ENCODE measurements at places on chromosomes 1 and 21.
A peak's percentile ranks its signal among the peaks of the same experiment; 100 is the strongest.

DNA sequence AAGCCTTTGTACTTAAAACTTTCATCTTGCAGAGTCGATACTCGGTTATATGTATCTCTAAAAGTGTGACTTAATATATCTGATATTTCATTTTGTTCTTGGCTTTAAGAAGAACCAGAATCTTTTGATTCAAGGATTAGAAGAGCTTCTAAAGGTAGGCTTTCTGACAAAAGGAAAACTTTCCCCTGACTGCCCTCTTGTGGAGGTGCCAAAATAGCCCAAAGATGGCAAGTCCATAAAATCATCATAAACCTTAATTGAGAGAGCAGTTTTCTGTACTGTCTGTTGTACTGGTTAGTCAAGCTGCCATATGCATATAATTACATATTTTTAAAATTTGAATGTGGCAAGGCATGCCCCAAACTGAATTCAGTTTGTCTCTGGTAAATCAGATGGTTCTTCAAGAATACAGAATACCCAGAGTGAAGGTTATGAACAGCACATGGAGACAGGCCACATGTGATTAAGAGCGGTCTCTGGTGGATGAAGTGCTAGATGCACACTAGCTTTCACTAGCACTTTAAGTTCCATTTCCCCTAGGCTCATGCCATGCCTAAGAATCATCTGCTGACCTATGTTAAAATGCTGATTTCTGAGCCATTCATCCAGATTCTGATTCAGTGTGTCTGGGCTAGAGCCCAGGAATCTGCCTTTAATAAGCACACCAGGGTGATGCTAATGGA, 27.7 kb upstream of the ELAVL4 start:
- no peak for ATAC-seq

- peak; percentile 69 for ATAC-seq
Observed at GRCh38 chr21:25385911-25386474, 221.3 kb downstream of the MRPL39 start.

GRCh38 chr1:14662116-14662515, 63.6 kb downstream of the KAZN start:
- no peak for ATAC-seq

DNA sequence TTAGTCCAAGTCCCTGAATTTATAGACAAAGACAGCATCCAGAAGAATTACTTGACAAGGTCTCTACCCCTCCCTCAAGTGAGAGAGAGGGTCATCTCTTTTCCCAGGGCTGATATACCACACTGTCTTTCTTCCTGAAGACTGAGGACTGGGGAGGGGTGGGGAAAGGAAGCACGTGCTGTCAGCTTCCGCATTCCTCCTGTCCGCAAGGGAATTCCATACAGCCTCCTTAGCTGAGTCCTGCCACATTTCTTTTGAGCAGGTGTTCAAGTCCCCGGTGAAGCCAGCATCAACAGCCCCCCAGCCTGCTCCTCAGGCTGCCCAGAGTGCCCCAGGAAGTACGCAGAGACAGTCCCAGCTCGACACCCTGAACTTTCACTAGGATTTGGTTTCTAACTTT, 34.2 kb downstream of the PCAT6 start:
- no peak for ATAC-seq

- peak; percentile 89 for ATAC-seq
Observed at GRCh38 chr1:207797229-207797973, 45.5 kb downstream of the CD46 start.

DNA sequence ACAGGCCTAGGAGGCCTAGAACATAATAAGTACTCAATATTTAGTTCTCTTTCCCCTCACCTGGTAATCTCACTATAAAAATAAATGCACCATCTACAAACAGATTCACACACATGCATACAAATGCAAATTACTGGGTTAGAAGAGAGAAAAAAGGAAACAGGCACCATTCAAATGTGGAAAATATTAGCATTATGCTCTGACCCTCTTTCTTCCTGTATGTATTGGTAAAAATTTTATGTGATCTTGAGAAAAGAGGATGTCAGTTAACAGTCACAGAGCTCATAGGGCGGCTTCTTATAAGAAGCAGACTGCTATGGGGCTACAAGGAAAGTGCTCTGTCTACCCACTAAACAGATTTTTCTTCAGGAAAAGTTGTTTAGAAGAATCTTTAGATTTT, 565.4 kb downstream of the LMO4 start:
- ATAC-seq = no peak

- no peak for ATAC-seq
Observed at GRCh38 chr1:61581251-61581650, 143.7 kb downstream of the TM2D1 start.

DNA sequence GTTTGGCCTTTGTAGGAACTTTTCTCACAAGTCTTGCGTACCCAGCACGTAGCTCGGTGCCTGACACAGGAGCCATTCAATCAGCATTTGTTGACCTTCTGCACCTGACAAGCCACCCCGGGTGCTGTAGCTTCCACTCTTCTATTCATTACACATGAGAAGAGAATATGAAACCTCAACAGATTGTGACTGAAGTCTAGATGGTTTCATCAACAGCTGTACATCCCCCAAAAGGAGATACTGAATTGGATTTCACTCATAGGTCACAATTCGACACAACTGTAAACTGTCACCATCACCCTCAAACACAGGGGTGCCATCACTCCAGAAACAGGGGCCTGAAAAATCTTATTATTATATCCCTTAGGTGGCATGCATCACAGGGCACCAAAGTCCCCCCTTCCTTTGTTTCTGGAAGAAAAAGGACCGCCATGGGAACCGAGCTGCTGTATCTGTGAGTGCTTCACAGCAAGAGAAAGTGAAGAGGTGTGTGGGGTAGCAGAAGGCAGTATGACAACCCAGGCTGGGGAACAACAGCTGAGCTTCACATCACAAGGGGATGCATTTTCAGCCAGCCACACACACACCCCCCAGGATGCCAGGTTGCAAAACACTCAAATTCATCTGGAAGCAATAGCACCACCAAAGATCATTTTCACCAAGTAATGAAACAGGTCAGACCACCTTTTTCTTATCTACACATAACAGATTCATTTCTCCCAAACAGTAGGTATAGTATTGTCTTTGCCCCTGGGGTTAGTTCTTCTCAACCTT, 225.7 kb downstream of the TOMM20 start:
- ATAC-seq = no peak

DNA sequence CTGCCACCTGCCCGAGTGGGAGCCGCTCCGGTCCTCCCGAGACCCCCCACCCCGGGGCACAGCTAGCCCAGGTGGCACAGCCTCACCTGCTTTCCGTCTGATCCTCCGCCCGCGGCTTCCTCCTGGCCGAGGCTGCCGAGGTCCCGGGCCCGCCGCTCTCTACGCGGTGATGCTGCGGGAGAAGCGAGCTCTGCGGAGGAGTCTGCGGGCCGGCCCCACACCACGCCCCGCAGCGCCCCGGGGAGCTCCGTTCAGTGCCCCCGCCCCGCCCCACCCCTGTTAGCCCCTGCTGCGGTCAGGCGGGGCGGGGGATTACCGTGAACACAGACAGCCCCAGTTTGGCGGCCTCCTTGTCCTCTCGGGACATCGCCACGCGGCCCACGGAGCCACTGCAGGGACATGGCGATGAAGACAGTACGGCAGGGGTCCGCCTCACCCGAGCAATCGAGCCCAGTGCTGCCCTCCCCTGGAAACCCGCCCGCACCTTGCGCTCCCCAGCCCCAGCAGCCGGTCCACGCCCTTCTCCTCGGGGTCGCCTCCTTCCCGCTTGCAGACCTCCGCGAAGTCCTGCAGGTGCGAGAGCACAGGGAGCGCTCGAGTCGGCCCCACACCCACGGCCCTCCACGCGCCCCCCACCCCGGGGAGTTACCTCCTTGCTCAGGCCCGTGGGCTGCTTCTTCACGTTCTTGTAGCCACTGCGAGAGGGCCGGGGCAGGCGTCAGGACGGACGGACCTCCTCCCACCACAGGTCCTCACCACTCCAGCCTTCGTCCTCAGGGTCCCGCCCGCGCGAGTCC, 933 bp downstream of the C1orf35 start:
- peak; percentile 44 for ATAC-seq

- no peak for ATAC-seq
Observed at GRCh38 chr1:24841593-24841992, 88.5 kb downstream of the RUNX3 start.

- peak; percentile 75 for ATAC-seq
Observed at GRCh38 chr1:30929135-30929889, 20.8 kb upstream of the SDC3 start.

- no peak for ATAC-seq
Observed at GRCh38 chr1:77975386-77975785, 3.5 kb downstream of the FUBP1 start.

DNA sequence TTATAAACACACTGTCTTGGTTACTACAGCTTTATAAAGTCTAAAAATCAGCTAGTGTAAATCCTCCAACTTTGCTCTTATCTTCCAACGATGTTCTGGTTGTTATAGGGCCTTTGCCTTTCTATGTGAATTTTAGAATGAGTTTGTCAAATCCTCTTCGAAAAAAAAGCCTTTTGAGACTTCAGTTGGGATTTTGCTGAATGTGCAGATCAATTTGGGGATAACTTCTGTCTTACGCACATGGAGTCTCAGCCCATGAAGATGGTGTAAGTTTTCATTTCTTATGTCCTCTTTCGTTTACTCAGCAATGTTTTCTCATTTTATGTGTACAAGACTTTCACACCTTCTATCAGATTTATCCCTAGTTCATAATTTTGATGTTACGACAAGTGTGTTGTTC, 64.8 kb upstream of the ADARB1 start:
- no peak for ATAC-seq

DNA sequence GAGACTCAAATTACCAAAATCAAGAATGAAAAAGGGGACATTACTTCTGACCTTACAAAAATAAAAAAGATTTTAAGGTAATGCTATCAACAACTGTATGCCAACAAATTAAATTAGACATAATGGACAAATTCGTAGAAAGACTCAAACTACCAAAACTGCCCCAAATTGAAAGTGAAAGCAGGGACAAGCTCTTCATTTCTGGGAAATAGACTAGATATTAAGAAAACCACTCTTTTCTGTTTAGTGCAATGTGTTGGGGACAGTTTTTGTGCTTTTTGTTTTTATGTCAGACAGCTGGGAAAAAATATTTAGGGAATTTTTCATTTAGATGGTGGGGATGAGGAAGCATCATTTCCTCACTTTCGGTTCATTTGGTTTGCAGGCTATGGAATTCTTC, 4.9 kb upstream of the GBP1 start:
- no peak for ATAC-seq

DNA sequence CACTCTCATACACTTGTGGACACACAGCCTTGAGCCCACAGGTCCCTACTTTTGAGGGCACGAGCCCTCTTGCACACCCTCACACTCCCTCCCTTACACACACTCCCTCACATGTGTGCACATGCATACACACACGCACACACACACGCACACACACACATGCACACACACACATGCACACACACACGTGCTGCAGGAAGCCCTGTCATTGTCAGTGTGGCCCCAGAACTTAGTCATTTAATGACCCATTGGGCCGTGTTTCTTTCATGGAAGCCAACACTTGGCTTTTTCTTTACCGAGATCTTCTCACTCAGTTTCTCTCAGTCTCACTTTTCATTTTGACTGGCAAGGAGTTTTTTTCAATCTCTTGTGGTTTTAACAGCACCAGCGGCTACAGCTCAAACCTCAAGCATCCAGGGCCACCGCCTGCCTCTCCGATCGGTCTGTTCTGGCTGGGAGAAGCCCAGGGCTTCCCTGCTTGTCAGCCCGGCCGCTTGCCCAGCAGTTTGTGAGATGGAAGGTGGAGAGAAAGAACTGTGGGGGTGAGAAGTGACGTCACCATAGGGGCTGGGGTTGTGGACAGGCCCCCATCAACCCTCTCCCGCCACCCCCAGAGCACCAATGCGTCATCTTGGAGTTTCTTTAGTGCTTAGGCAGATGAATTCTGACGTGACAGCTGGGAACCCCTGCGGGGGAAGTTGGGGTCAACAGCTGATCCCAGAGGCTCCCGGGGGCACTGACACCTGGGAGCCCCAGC, 15.8 kb upstream of the TNFRSF8 start:
- peak; percentile 10 for ATAC-seq

- ATAC-seq = no peak
Observed at GRCh38 chr1:34066166-34066565, 98.9 kb downstream of the CSMD2 start.

DNA sequence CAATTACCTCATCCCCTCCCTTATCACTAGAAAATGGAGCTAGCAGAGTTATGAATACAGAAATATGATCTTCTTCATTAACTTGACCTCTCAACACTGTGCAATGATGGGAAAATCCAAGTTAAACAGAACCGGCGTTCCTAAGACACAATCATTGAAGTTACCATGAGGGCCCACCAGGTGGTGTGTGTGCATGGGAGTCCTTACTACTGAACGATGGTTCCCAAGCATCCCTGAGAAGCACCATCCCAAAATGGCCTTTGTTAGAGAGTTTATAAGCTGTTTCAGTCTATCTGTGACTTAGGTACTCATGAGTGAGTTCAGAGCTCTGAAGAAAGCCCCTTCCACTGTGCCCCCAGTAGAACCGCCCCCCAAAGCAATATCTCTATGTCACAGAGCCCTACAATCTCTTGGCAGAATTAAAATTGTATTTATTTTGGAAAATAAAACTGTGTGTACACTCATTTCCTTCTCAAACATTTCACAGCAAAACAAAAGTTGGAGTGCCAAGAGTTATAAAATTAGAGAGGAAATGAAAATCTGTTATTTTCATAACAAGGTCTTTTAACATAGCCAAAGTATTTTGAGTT, 56.8 kb downstream of the PLD5 start:
- ATAC-seq = peak; percentile 64

DNA sequence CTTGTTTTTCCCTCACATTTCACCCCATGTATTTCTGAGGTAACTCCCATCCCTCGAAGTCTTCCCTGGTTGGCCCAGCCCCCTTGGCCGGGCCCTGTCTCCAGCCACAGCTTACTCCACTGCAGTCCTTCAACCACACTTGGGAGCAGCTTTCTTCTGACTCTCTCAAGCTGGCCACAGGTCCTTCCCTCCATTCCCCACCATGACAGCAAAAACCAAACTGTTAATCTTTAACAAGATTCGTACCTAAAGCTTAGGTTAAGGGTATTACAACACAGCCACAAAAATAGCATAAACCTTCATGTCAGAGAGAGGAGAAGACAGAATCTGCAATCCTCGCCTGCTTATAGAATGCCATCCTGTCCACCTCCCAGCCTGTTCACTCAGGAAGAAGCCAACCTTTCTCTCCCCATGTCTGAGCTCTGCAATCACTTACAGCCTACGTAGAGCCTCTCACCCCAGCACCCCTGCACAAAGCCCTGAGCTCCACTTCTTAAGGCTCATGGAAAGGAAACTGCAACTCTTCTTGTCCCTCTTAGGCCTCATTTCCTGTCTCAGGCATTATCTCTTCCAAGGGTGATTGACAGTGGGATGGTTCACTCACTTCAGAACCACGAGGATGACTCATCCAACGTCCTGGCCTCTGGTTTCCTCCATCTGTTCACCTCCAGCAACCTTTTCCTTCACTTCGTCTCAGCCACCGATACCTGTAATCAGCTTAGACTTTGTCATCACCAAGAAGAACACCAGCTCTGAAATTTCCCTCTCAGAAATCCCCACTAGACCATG, 72.8 kb downstream of the CD2 start:
- ATAC-seq = peak; percentile 69
